ENCODE measurements at places on chromosomes 5 and 9.

DNA sequence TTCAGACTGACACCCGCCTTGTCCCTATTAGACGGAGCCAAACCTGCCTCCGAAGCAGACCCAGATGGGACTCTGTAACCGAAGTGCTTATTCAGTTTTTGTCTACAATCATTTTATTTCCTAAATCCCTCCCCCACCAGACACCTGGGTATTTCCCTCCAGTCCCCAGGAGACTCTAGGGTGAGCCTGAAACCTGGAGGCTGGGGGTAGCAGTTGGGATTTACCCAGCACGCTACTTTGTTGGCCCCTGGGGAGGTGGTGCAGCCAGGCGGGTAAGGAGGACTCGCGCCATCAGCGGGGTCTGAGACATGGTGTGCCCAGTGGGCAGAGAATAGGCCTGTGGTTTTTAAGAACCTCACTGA, 1.3 kb upstream of the LHX2 start:
- no peak for DNase-seq

GRCh38 chr9:91039835-91040140, 238.2 kb downstream of the SYK start:
- no peak for DNase-seq

GRCh38 chr5:178180141-178180863, 6.9 kb downstream of the GMCL2 start:
- DNase-seq: no peak

GRCh38 chr9:94908011-94908563, 181.6 kb downstream of the AOPEP start:
- DNase-seq: no peak

- DNase-seq: no peak
Measured at GRCh38 chr5:172837640-172838039, 3.6 kb downstream of the ERGIC1 start.

GRCh38 chr5:97454015-97454414, 271.0 kb upstream of the RIOK2 start:
- DNase-seq: no peak

DNA sequence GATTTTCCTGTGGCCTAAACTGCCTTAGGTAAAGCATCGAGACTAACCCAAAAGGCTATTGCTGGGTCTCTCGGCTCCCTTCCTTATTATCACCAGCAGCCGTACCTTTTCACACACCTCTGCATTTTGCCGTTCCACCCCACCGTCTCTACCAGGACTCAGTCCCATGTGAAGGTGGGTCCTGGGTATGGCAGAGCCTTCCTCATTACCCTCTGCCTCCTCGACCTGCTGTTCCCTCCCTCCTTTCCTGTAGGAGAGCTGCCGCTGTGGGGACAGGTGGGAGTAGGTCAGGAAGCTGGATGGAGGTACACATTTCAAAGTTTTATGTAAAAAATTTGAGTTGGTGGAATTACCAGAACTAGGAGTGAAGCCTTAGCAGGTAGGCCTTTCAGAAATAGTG, 1.8 kb downstream of the CCL28 start:
- DNase-seq: no peak

GRCh38 chr5:139417214-139417613, 13.3 kb upstream of the SPATA24 start:
- DNase-seq: peak; percentile 62

DNA sequence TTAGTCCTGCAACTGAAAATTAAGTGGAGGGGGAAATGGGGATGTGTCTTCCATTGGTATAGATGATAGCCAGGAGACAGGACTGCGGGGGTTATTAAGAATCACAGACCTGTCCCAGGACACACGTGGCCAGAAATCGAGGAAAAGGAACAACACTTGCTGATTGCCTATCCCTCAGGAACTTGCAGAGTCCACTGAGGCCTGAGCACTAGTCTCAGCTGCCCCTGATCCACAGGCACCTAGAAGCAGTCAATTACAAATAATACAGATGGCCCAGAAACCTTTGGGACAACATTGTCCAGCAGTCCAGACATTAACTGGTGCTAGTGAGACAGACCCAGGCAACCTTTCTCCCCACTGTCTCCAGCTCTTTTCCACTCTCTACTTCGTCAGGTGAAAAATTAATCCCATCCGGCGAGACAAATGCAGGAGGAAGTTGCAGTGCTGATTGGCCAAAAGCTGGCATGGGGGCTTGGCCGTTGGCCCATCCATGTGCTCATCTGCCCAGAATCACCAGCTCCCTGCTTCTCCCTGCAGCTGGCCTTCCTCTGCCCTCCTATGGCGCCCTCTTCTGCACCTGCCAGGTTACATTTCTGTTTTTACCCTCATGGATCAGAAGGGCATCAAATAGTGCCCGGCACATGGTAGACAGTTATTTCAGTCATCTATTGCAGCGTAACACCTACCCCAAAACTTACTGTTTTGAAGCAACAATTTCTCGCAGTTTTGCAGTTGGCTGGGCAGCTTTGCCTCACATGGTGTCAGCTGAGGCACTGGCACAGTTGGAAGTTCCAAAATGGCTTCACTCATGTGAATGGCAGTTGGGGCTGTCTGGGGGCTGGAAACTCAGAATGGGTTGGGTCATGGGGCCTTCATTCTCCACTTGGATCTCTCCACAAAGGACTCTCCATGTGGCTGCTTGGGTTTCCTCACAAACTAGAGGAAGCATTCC, 3.6 kb upstream of the B4GALT1 start:
- DNase-seq: peak; percentile 47

- DNase-seq: no peak
Measured at GRCh38 chr9:126420643-126421564, 94.3 kb downstream of the MVB12B start.

DNA sequence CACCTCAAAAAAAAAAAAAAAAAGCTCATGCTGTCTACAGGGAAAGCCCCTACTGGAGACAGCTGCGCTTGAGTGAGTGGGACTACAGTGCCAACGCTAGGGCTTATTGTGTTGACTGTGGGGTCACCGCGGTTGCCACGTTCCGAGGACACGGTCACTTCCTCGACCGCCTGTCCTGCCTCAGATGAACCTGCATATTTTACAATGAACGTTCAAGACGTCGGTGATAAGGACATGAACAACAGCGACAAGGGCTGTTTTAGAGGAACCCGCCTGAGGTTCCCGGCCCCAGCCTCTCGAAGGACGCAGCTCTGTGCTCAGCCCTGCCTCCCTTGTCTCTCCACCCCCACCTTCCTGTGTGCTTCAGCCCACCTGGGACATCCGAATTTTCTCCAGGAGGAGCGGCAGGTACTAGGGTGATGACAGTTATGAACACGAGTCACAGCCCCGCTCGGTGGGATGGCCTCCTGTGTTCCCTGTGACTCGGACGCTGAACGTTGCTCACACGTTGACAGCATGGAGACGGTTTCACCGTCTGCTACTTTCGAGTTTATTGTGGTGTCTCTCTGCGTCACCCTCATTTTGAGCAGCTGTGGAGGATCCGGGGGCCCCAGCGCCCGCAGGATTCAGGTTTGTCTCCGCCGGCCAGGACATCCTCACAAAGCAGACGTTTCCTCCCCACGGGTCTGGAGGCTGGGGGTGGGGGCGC, 11.3 kb upstream of the DIPK1B start:
- no peak for DNase-seq

DNA sequence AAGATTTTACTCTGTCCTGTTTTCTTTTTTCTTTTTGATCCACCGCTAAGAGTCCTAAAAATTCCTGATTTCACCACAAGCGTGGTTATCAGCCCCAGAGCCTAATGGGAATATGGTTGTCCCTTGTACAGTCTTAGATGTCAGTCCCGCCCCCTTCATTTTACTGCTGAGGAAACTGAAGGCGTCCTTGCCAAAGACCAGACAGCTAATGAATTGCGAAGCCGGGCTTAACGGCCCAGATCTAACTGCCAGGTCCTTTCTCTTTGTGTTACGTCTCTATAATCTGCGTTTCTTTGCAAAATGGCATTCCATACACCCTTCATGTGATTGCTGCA, 497 bp downstream of the NSA2 start:
- DNase-seq: peak; percentile 65

- no peak for DNase-seq
Measured at GRCh38 chr5:91136271-91136670, 246.8 kb downstream of the ARRDC3 start.

GRCh38 chr5:63175850-63176249, 597.2 kb downstream of the LRRC70 start:
- no peak for DNase-seq

DNA sequence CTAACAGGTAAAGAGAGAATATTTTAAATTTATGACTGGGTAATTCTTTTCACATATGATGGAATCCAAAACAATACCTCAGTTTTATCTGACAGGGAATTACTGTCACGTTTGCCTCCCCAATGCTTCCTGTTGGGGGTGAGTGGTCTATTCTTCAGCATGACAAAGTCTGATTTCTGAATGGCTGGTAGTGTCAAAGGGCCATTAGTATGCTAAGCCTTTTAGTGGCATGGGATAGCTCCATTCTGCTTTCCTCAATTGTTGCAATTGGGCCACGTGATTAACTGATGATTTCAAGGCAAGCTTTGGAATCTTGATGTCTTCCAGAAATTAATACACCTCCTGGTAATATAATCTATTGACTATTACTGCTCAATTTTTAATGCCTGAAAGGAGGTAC, 14.7 kb upstream of the NDUFS4 start:
- no peak for DNase-seq

DNA sequence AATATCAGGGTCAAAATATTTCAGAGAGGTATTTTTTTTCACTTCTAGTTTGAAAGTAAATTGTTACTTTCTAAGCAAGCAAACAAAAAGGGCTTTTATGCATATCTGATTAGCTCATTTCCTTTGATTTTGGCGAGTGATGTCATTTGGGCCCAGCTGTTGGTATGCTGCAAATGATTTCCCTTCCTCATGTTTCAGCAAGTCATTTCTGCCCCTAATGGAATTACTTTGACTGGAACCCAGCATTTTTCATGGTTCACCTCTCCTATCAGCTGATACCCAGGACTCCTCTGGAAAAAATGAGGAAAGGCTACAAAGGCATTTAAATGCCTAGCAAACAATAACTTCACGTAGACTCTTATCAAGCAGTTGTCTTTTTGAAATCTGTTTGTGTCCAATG, 500.6 kb downstream of the EBF1 start:
- DNase-seq: no peak

- DNase-seq: no peak
Measured at GRCh38 chr5:67214707-67215447, 18.3 kb upstream of the CD180 start.

- DNase-seq: no peak
Measured at GRCh38 chr9:15018096-15018637, 107.9 kb upstream of the FREM1 start.

GRCh38 chr5:100043475-100043874, 491.7 kb upstream of the FAM174A start:
- no peak for DNase-seq

DNA sequence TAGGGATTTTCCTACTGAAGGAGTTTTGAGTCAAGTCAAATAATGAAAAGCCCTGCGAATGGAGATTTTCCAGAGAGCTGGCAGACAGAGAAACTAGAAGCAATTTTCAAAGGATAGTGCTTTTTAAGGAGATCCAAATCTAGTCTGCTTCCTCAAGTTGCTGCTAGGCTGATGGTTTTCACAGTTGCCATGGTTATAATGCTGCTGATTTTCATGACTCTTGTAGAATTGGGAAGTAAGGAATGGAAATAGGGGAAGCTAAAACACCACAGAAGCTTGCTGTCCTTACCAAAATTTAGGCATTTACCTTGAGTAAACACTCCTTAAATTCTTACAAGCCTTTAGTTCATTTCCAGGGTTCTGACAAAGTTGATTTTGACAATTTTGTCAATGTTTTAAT, 30.1 kb upstream of the HAPLN1 start:
- peak; percentile 79 for DNase-seq
